ENCODE measurements at places on chromosomes 6 and 20. TPM values are rescaled to one million over a fixed set of nuclear protein-coding genes. Genes with fewer than 3 reads are reported as not detected.

The ABT1 gene
- total RNA-seq = 17.0 TPM

The CST11 gene
- not detected for total RNA-seq

DNA sequence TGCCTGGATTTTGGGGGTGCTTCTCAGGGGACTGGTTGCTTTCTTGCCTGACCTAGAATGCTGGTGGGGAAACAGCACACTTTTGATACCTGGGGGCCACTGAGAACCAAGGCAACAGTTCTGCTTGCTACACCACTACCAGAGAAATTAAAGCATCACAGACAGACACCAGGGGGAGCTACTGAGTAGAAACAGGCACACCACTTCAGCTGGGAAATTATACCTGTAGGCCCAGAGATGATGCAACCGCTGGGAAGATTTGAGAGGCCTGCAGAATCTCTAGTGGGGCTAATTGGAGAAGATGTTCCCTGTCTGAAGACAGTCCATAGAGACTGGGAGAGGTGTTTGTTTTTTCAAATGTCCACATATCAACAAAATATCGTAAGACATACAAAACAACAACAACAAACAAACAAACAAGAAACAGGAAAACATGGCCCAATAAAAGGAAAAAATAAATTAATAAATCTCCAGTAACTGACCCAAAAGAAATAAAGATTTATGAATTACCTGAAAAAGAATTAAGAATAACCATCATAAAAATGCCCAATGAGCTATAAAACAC lies 129.4 kb upstream of the RIN2 start:
- peak; percentile 66 for DNase-seq

GRCh38 chr6:144804246-144804790 lies 519.2 kb downstream of the UTRN start:
- no peak for DNase-seq

DNA sequence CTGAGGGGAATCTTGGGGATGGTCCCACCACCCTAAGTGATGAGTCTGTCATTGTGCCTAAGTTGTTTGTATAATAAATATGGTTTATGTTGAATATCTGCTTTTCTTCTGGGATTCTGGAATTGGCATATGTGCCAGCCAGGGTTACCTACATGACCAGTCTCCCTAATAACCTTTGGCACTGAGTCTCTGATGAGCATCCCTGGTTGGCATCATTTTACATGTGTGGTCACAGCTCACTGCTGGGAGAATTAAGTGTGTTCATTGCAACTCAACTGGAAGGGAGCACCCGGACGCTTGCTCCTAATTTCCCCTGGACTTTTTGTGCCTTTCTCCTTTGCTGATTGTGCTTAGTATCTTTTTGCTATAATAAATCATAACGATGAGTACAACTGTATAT lies 8.1 kb downstream of the SMAP1 start:
- DNase-seq = no peak

DNA sequence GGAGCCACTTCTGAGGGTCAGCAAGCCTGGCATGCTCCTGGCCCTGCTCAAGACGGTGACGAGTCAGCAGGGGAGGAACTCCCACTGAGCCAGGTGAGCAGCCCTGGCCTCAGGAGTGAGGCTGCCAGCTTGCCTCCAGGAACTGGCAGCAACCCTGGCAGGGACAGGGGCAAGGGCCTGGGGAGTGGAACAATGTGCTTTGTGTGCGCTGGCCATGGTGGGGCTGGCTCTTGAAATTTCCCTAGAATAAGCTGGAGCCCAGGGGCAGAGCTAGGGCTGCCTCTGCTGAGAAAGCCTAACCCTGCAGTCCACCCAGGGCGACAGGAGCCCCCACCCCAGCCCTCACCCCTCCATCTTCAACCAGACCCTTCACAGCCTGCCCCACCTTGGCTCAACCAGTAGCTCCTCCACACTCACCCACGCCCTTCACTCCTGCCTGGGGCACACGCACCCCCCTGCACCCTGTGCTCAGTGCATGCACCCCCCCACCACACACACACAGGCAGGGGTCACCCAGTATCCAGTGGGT lies 88.0 kb downstream of the MRPL14 start:
- DNase-seq = no peak
